ENCODE measurements at places on chromosomes 13 and 19.

- no peak for DNase-seq
Measured at GRCh38 chr13:27375686-27376326, 48.6 kb upstream of the GTF3A start.

DNA sequence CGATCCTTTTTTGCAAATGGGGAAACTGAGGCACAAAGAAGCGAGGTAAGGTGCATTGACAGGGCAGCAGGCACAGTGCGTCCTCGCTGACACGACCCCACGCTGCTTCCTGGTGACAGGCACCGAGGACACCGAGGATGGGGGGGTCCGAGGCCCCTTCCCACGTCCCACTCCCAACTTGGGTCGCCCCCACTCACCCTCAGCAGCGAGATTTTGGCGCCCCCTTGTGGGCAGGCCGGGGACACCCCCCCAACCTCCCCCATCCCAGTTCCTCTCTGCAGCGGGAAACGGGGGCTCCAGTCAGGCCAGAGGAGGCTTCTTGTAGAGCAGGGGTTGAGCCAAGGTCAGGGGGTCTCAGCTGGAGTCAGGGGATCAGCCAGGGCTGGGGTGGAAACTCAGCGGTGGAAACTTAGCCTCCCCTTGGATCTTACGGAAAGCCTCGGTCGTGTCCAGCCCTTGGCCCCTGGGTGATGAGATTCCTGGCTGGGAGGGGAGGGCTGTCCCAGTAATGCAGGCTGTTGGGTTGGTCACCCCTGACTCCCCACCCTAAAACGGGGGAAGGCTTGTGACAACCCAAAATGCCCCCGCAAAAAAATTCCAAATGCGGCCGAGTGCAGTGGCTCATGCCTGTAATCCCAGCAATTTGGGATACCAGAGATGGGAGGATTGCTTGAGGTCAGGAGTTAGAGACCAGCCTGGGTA lies 8.2 kb downstream of the SMIM24 start:
- no peak for DNase-seq

- DNase-seq, result no peak
Measured at GRCh38 chr19:10966809-10967208, 6.0 kb downstream of the SMARCA4 start.

DNA sequence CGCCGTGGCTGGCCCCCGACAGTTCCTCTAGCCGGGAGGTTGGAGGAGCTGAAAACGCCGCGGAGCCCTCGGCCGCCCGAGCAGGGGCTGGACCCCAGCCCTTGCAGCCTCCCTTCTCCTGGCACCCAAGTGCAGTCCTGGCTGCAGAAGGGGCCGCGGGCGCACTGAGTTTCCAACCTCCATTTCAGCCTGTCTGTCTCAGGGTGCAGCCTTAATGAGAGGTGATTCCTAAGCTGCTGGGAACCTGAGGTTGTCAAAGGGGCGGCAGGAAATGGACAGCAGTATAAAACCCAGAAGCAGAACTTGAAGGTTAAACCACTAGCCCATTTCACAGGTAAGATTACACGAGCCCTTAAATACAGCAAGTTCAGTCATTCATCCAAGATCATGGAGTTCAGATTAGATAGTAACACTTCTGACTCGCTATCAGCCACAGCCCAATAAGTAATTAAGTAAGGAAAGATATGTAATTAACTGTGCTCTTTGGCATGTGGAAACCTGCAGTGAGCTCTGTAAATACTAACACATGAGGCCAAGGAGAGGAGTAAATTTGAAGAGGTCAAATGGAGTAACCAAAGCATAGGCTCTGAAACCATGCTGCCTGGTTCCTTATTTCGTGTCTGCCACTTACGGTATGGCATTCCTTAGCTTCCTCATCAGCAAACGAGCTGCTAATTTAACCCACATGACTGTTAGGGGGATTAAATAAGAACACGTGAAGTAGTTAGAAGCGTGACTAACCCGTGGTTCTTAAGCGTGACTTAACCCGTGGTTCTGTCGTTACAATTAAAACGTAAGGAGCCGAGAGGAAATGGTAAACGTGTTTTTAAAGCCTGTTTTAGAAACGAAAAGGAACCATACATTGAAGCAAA lies 686 bp downstream of the SETDB2 start:
- no peak for DNase-seq

DNA sequence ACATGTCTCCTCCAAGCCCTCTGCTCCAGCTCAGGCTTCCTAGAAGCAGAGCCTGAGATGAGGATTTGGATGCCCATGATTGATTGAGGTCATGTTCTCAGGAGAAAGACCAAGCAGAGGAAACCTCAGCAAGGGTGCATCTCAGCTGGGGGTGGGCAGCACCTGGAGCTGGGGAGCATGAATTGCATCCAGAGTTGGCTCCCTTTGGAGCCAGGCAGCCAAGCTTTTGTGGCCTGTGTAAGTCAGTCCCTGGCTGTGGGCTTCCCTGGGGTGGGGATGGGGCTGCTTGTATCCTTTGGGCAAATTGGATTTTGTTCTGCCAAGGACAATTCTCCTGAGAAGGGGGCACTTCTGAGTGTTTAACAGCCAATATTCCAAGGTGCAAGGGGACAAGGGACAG lies 91.5 kb upstream of the WASF3 start:
- DNase-seq, result no peak
